Karpas-422 (cell line): ENCODE measurements at places on chromosomes 3 and 15.

- no peak for DNase-seq
Measured at GRCh38 chr3:52197499-52197841, 490 bp upstream of the ALAS1 start.

DNA sequence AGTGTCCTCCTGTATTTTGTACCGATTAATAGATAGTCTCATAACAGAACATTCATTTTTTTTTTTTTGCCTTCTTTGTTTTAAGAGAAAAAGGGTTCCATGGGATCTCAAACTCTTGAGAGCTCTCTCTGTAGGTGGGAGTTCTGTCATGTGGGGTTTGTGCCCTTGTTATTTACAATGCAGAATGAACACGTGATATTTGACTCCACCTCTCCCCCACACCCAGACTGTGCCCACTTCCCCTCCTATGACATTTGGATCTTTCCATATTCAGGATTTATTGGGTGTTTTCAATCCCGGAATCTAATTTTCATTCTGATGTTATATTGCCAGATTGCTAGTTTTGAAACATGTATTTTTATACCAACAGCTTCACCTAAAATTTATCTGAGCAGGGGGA lies 49.5 kb downstream of the ARPP21 start:
- no peak for DNase-seq

DNA sequence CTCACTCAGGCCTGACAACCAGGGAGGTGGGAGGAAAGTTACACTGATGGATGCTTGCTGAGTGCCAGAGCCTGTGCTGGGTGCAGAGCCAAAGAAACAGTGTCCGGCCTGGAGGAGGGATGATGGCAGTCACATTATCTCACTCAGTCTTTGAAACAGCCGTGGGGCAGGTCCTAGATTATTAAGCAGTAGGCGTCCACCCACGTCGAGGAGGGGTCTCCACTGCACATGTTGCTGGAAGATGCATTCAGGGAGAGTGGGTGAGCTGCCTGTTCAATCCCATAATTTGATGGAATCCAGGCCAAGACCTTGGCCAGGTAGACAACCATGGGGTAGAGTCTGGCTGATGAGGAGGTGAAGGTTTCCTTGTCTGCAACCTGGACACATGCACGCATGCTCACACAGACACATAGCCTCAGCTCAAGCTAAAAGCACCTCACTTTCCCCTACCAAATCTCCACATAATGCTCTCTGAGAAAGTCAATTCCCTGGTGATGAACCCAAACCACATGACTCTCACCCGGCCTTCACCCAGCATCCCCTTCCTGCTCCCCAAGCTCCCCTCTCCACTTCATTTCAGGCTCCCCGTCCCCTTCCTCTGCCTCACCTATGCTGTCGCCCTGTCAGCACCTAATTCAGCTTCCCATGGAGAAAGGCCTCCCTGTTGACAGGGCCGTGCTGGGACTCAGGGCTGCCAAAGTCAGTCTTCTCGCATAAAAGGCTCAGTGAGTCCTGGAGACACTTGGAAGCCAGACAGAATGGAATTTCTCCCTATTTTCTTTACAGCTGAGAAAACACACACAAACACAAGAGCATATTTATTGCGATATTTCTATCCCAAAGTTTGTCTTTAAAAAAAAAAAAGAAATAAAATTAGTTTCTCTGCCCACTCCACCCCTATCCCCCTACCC lies 29.8 kb downstream of the ACAN start:
- DNase-seq: no peak

DNA sequence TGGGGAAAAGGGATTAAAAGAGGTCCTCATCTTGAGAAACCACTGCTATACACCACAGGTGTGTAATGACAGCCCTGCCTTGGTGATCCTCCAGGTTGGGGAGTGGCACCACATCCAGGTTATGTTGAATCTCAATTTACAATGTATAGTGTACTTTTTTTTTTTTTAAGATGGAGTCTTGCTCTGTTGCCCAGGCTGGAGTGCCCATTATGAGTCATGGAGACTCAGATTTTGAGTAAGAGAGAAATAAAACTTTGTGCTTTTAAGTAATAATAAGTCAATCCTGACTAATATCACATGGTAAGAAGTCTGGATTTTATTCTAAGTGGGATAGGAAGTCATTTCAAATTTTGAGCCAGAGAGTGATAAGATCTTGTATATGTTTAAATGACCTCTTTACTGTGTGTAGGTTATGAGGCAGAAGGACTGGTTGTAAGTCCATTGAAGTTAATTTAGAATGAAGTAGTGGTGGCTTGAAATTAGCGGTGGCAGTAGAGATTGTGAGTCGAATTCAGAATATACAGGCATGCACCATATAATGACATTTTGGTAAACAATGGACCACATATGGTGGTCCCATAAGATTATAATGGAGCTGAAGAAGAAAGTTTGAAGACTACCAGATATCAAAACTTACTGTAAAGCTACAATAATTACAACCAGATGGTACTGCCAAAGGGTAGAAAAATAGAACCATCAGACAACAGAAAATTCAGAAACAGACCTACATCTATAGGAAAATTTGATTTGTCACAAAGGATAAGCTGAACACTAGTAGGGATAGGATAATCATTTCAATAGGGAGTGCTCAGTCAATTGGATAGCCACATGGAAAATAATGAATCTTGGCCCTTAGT lies 20.7 kb downstream of the POPDC2 start:
- no peak for DNase-seq

GRCh38 chr3:187015903-187016638 lies 85.7 kb downstream of the ST6GAL1 start:
- DNase-seq: peak; percentile 82

DNA sequence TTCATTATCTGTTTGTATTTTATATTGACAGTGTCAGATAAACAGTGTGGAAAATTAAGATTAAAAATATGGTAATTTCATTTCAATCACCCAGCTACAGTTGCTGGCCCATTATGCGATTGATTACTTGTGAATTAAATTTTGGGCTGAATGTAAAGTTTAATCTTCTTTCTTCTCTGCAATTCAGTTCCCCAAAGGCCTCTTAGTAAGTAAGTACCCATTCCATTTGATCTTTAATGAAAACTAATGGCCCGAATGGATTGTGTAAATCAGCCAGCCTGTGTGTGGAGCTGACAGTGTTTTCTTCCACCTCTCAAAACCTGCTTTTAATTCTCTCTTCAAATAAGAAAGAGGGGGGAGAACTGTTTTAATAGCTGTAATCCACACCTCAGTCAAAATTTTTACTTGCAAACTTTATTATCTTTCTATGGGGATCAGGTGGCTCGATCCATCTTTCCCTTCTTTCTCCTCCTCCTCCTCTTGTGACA lies 307.1 kb downstream of the IL20RB start:
- DNase-seq: no peak

DNA sequence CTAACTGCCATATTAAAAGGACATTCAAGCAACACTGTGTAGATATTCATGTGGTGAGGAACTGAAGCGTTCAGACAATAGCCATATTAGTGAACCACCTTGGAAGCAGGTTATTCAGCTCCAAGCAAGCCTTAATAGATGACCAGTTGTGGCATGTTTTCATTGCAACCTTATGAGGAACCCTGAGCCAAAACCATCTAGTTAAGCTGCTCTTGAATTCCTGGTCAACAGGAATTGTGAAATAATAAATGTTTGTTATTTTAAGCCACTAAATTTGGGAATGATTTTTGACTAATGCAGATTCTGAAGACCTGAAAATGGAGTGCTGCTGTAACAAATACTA lies 73.0 kb downstream of the SPRED1 start:
- DNase-seq: no peak

- no peak for DNase-seq
Measured at GRCh38 chr3:126985132-126985985, 2.4 kb downstream of the PLXNA1 start.

DNA sequence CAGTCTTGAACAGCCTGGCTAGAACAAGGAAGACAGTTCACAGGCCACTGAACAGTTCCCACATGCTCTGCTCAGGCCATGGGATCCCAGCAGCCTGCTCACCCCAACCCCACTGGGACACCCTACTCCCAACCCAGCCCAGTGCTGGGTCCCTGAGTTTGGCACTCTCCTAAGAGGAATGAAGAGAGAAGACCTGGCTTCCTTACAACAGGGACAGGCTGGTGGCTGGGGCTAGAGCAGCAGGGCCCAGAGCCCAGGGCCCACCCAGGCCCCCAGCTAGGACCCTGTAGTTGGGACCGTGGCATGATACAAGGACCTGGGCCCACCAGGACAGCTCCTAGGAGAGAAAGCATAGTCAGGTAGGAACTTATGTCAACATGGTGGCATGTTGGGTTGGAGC lies 43.4 kb downstream of the SEMA3G start:
- DNase-seq: no peak

DNA sequence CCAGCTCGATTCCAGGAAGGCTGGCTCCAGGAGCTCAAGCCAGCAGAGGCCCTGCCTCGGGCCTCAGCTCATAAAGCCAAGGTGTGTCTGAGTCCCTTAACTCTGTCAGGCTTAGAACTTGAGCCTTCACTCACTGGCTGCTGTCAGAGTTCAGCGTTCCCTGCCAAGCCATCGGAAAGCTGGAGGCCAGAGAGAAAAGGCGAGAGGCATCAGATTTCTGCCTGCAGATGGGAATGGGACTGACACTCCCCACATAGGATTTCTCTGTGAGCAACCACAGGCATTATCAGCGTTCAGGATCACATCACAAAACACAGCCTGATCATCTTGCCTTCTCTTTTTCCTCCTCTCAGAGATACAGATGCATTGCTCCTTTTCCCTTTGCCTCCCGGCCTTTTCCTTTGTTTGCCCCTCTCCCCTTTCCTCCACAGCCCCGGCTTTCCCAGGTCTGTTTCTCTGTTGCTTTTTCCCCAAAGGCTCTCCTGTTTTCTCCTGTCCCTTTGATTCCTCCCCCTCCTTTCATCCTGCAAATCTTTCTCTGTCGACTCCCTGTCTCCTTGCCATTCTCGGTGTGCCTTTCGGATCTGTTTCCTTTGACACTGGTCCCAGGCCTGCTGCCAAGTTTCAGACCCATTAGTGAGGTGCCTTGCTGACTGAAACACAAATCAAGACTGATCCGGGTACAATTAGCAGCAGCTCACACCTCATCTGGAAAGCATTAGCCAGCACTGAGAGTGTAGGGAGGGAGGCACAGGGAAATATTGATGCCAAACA lies 44.5 kb upstream of the BOC start:
- no peak for DNase-seq

GRCh38 chr3:135597855-135598254 lies 367.7 kb upstream of the PPP2R3A start:
- DNase-seq: no peak

- no peak for DNase-seq
Measured at GRCh38 chr15:94001255-94001801, 230.0 kb upstream of the MCTP2 start.

DNA sequence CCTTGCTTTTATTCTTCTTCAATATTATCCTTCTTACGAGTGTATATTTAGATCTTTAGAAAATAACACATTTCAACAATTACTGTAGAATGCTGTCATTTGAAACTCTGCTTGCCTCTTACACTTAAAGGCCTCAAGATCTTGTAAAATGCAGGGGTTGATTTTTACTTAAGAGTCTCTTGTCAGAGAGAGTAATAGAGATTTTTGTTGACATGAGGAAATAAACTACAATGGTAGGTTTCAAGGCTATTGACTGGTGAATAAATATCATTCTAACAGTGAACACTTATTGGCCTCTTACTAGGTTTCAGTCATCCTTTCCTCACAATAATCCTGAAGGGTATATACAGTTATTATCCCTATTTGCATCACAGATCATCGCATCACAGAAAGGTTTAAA lies 344.6 kb downstream of the GBE1 start:
- DNase-seq: no peak

DNA sequence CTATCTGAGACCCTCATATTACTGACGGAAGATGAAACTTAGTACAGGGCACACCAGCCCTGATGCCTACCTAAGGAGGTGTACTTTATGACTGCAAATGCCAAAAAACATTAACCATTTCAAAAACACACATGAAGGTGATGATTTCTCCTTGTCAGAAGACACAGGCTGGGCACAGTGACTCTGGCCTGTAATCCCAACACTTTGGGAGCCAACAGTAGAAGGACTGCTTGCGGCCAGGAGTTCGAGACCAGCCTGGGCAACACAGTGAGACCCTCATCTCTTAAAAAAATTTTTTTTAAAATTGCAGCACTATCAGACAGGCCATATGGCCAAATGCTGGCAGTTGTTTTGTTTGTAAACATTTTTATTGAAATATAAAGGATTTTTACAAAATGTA lies 73.5 kb downstream of the LRIG1 start:
- DNase-seq: no peak

DNA sequence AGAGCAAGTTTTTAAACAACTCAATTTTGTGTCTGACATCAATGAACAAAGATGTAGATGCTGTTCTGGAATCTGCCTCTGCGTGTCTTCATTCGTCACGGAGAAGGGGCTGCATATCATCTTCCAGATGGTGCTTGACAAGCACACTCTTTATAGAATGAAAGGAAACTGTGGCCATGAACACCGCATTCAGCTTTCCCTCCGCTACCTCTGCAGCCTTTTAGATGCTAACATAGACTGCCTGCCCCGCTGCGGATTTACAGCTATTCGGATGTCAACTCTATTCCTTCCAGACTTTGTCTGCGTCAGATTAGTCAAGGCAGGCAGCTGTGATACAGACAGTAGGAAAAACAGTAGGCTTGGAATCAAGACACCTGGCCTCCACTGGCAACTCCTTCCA lies 232.9 kb downstream of the TJP1 start:
- no peak for DNase-seq

GRCh38 chr3:148510561-148510960 lies 187.1 kb upstream of the AGTR1 start:
- DNase-seq: no peak

- no peak for DNase-seq
Measured at GRCh38 chr3:20235796-20236195, 49.8 kb upstream of the SGO1 start.

DNA sequence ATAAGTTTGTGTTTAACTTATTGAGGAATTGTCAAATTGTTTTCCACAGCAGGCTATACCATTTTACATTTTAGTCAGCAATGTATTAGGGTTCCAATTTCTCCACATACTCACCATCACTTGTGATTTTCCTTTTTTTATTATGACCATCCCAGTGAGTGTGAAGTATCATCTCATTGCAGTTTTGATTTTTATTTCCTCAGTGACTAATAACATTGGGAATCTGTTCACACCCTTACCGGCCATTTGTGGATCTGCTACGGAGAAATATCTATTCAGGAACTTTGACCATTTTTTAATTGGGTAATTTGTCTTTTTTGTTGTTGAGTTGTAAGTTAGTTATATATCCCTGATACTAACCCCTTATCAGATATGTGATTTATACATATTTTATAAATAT lies 54.8 kb upstream of the LMCD1 start:
- no peak for DNase-seq

DNA sequence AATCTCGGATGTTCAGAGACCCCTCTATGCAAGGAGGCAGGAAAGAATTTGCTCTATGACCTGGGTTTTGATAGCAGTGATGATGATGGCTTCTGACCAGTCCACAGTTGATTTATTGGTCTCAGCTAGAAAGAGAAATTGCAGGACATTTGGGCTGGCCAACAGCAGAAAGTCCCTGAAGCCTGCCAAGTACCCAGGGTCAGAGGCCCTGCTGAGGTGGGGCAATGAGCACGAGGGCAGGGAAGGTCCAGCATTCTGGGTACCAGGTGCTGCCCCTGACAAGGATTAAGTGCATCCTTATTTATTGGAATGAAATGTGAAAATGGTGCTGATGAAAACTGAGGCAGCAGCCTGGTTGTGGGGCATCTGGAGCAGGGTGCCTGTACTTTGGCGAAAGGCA lies 19.8 kb downstream of the C3orf62 start:
- DNase-seq: no peak

GRCh38 chr3:141353652-141354495 lies 14.4 kb upstream of the ZBTB38 start:
- DNase-seq: no peak
